ENCODE measurements at places on chromosomes 7 and 10.

- no peak for DNase-seq
Observed at GRCh38 chr10:66281327-66281726, 644.5 kb upstream of the LRRTM3 start.

- DNase-seq, result no peak
Observed at GRCh38 chr10:110002801-110003523, 4.8 kb upstream of the ADD3 start.

GRCh38 chr10:62335326-62335725, 38.8 kb upstream of the ZNF365 start:
- no peak for DNase-seq

DNA sequence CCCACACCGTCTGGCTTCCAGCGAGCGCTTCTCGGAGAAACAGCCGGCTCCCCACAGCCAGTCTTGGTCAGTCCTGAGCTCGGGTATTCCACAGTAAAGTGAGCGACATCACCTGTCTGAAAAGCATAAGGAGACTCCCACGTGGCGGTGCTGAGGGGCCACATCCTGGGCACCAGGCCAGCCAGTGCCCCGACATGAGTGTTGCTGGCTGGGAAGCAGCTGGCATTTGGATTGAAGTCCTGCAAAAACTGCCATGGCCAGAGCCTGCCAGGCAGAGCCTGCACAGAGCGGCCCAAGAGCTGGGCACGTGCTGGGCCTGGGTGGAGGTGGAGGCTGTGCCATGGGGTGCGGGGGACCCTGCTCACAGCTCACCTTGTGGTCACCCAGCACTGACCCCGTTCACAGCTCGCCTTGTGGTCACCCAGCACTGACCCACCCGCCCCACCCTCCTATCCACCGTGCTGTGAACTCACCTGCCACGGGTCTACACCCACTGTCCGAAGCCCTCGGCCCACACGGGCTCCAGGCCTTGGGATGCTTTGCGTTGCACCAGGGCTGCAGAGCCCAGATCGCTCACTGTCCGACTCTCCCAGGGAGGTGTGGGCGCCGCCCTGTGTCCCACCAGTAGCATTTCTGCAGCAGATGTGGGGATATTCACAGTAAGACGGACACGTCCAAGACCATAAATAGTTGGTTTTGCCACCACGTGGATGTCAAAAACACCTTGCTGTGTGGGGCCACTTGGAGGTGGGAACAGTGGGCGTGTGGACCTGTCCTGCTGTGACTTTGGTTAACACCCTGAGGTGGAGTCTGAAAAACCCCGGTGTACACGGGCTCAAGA, 48.8 kb downstream of the PITRM1 start:
- no peak for DNase-seq

- DNase-seq, result no peak
Observed at GRCh38 chr10:77867124-77867719, 59.3 kb downstream of the DLG5 start.

DNA sequence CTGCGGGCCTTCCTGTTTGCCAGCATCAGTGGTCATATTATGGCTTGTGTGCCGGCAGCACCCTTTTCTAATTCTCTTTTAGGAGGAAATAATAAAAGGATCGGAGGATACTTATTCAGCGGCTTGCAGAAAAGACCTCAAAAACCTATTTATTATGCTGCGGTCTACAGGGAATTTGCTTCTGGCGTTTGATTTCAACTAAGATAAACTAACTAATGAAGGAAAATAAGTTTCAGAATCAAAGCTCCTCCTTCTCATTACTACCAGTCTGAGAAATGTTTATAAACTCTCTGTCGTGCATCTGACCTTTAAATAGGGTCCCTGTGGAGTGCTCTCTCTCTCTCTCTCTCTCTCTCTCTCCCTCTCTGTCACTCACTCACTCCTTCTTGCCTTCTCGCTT, 335.0 kb upstream of the GLI3 start:
- DNase-seq, result no peak

GRCh38 chr7:121739465-121739864, 133.5 kb upstream of the PTPRZ1 start:
- DNase-seq, result no peak

DNA sequence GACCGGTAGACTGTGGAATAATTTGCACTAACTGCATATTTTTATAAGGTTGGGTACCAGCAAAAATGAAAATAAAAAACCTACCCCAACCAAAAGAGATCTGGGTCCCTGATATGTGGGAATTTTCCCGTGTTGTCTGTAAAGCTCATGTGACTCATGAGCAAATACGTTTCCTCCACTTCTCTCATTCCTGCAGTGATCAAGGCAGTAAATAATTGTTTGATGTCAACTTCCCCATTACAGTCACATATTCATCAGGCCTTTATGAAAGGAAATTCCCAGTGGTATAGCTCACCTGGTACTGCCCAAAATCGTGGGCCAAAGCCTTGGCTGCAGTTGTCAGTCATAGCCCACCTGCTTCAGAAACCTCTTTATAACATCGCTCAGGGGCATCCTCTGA, 166.0 kb upstream of the ANK3 start:
- no peak for DNase-seq

GRCh38 chr7:47428768-47429472, 153.0 kb downstream of the TNS3 start:
- DNase-seq, result no peak

GRCh38 chr10:70812814-70813213, 2.9 kb upstream of the SGPL1 start:
- no peak for DNase-seq

GRCh38 chr10:124612611-124613498, 131.3 kb downstream of the FAM53B start:
- DNase-seq, result no peak

All from MM.1S (cell line).